ENCODE measurements at places on chromosomes 1 and 21.

GRCh38 chr21:14383596-14384180, 742 bp upstream of the HSPA13 start:
- no peak for DNase-seq

DNA sequence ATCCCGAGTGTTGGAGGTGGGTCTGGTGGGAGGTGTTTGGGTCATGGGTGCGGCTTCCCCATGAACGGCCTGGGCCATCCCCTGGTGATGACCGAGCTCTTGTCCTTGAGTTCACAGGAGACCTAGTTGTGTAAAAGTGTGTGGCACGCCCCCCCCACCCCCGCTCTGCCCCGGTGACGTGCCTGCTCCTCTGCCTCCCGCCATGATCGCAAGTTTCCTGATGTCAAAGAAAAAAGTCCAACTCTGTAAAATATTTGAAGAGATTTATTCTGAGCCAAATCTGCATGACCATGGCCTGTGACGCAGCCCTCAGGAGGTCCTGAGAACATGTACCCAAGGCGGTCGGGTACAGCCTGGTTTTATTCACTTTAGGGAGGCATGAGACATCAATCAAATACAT, 125.1 kb upstream of the COL6A1 start:
- no peak for DNase-seq

- no peak for DNase-seq
These were observed 103.7 kb downstream of the SLC16A1 start for GRCh38 chr1:112852276-112852675.

GRCh38 chr21:41571938-41572510, 64.1 kb upstream of the TMPRSS2 start:
- no peak for DNase-seq

DNA sequence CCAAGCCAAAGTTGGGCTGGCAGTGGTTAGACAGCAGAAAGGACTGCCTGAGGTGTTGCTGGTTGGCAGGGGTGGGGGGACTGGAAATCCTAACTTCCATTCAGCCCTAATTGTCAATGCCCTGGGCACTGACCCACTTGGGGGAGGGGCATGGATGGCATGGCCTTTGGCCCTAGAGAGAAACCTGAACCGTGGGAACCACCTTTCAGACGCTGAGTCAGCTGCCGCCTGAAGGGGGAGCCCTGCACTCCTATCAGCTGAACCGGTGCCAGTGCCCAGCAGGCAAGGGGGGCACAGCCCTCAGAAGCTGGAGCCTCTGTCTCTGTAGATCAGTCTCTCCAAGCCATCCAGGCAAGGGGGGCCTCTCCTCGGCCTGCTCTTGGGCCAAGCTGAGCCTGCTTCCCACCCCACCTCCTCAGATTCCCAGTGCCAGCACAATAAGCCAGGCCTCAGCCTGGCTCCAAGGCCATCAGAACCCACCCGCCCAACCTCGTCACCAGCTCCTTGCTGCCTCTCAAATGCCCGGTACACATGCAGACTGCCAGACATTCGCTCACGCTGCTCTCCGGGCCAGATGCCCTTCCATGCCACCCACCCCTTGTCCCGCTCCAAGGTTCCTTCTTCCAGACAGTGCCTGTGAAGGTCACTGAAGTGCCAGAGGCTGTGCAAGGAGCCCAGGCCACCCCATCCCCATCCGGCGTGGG, 11.6 kb downstream of the TINAGL1 start:
- peak; percentile 59 for DNase-seq

GRCh38 chr1:12406211-12407021, 176.6 kb downstream of the VPS13D start:
- no peak for DNase-seq

DNA sequence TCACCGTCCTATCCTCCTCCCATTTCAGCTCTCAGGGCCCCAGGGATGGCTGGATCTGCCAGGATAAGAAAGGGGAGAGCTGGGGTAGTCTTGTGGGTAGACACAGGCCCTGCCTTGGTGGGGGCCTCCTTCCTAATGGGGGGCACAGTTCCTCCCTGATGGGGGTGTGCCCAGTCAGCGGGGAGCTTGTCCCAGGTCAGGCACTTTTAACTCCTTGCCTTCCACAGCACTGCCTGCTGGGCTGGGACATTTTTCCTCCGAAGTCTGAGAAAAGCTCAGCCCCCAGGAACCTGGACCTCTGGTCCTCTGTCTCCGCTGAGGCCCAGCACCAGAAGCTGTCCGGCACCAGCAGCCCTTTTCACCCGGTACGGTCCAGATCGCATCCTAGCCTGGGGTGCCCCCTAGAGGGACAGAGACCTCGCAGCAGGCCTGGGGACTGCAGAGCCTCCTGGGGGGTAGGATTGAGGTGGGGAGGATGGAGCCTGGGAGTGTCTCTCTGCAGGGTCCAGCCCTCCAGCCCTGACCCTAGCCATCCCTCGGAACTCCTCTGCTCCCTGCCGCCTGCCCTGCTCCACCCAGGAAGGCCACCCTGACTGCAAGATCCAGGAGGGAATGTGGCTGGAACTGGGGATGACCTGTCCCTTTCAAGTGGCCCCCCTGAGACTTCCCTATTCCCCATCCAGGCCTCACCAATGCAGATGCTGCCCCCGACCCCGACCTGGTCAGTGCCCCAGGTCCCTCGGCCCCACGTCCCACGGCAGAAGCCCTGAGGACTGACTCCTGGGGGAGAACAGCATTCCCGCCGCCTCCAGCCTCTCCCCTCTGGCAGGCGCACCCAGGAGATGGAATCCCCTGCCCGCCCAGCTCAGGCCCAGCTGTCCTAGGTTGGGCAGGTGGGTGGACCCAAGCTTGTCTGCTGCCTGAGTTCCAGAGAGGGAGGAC, 12.0 kb downstream of the MIIP start:
- DNase-seq = peak; percentile 39

GRCh38 chr21:24097181-24097580, 1510.1 kb downstream of the MRPL39 start:
- no peak for DNase-seq

DNA sequence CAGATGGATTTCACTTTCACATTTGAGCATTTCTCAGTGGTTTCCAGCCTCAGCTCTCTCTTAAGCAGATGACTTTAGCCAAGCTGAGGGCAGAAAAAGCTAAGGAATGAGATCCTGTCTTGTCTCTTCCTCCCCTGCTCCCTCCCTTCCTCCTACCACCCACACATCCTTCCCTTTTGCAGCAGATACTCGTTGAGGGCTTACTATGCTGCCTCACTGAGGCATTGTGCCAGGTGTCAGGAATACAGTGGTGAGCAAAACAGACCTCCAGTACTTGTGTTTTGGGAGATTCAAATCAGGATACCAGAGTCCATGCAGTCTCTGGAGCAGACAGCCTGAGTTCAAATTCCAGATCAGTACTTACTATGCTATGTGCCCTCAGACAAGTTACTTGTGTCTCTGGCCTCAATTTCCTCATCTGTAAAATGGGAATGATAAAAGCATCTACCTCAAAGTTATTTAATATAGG, 43.2 kb downstream of the KIF26B start:
- DNase-seq = no peak

- no peak for DNase-seq
These were observed 34.9 kb downstream of the PTGFRN start for GRCh38 chr1:116944613-116945012.

- DNase-seq = no peak
These were observed 92.5 kb upstream of the KRTAP19-8 start for GRCh38 chr21:31130821-31131220.

GRCh38 chr1:65584399-65584798, 163.9 kb downstream of the LEPR start:
- DNase-seq = no peak

GRCh38 chr1:94329276-94329675, 88.9 kb upstream of the ABCD3 start:
- DNase-seq = no peak

GRCh38 chr21:15365751-15366392, 301.1 kb upstream of the NRIP1 start:
- DNase-seq = no peak

GRCh38 chr1:98277118-98277517, 356.3 kb upstream of the DPYD start:
- no peak for DNase-seq

DNA sequence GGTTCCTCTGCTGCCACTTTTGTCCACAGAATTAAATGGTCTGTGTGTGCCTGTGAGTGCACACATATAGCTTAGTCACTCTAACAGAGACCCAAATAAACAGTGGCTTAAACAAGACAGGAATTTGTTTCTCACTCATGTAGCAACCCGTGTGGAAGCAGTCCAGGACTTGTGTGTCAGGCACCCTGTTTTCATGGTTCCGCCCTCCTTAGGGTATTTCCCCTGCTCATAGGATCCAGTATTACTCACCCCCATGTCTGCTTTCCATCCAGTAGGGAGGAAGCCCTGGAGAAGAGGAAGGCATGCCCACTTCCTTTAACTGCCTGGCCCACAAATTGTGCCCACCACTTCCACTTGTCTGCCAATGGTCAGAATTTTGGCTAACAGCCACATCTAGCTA, 41.3 kb upstream of the TACSTD2 start:
- no peak for DNase-seq

DNA sequence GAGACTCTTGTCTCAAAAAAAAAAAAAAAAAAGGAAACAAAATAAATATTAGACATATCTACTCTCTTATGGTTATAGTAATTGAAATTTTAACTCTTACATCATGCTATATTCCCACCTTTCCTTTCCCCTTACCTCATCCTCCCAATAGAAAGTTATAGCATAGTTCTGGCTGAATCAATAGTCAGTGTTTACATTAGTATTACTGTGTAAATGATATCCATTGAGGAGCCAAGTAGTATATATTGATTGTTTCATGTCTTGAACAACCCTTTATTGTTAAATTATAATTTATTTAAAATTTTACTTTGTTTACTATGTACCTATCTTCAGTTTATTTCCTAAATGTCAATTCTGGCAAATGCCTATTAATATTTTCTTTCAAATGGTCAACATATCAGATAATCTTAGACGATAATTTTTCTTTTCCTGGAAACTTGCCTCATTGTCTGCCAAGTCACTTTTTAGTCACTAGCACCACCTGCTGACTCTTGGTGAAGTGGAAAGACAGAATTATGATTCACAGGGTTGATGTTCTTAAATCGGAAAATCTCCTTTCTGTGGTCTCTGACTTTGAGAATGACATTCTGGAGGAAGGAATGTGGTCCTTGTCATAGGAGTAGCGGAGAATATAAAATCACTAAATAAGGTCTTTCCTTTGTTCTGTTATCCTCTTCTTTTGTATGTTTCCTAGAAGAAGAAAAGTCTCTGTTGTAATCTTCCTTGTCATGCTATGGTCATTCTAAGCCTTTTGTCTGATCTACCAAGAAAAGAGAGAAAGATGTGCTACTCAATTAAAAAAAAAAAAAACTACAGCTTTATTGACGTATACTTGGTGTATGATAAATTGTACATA, 8.6 kb downstream of the HJV start:
- DNase-seq = no peak

DNA sequence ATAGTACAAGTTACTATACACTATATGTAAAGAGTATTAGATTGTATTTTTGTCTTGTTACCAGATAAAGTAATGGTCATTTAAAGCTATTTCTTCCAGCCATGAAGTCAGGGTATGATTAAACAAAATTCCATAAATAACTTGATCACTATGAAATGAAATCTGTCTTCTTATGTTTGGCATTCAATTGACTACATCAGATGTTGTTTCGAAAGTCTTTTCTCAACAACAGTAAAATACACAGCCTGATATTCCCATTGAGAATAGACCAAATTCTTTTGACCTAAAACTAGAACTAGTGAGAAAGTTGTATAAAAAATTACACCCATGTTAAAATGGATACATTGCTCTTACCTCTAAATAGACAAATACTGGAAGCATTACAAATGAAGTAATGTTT, 134.6 kb upstream of the ADAMTS5 start:
- no peak for DNase-seq

DNA sequence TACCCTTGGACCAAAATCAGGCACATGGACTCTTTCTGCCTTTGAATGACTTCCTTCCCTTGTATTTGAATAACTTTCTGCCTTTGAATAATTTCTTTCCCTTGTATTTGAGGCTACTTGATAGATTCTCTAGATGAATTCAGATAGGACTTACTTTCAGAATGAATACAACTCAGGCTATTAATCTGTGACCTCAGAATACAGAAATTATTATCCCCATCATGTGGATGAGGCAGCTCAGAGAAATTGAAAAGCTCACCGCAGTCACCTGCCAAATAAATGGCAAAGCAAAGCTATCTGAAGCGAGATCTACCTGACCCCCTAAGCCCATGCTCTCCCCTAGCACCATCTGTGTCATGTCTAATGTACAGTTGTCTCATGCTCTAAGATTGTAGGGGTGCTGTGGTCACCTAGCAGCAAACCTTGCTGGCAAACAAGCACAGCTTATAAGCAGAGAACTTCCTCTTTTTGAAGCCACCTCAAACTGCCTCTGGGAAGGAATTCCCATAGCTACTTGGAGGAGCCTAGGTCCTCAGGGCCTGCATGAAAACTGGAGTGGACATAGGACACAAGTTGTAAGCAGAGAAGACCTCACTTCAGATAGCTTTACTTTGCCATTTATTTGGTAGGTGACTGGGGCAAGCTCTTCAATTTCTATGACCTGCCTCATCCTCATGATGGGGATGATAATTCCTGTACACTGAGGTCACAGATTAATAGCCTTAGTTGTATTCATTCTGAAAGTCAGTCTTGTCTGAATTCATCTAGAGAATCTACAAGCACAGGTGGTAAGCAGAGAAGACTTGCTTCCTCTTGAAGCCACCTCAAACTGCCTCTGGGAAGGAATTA, 66.1 kb downstream of the FASLG start:
- no peak for DNase-seq

GRCh38 chr21:41678016-41678923, 88.6 kb downstream of the RIPK4 start:
- no peak for DNase-seq

DNA sequence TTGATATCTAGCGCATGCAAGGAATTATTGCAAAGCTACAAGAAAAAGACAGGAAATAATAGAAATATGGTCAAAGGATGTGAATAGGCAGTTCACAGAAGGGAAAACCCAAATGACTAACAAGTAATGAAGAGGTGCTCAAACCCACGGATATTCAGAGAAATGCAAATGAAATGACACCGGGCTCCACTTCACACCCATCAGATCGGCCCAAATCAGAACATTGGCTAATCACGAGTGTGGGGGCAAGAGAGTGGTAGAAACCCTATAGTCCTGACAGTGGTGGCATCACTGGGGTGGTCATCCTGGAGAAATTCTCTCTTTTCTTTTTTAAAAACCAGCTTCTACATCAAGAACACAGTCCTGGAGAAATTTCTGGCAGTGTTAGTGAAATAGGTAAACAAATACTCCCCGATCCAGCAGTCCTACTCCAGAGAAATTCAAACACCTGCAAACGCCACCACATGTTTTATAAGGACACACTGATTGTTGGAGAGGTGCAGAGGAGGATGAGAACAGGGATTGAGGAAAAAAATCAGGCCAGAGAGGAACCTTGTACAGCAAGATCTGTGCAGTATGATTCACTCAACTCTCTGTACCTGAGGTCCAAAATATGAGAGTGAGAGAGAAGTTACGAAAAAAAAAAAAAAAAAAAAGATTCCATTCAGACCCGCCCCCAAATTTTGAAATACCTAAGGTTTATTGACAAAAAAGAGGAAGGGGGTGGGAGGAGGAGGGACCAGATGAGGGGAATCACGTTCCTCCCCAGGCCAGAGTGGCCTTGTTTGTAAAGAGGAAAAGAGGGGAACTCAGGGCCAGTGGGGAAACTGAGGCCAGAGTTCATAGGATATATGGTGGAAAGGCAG, 9.2 kb upstream of the TNFRSF1B start:
- DNase-seq = no peak

- DNase-seq = no peak
These were observed 54.6 kb upstream of the PRKACB start for GRCh38 chr1:84089465-84089864.
